Lower leg skin (tissue), 4 donors: ENCODE measurements at places on chromosomes 12 and 14. TPM values are rescaled to one million over a fixed set of nuclear protein-coding genes. Genes with fewer than 3 reads are reported as not detected.
A peak's percentile ranks its signal among the peaks of the same experiment; 100 is the strongest.

DNA sequence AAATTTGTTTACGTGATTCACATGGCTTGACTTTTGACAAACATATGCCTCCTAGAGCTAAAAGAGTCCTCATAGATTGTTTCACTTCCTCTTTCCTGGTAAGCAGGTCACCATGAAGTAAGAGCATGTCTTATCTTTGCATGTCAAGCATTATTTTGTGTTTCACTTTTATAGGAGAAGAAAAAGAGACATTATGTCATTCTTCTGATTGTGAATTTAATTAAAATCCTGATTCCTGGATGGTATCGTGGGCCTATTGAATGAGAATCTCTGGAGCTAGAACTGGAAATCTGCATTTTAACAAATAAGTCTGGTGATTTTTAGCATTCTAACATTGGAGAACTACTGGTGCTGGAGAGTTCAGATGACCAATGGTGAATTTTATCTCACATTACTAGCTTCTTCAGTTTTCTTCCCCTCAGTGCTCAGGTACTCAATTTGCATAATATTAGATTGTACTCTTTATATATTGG is 218.6 kb upstream of the ATP2B1 start:
- no peak for DNase-seq

Gene ALDH2
- total RNA-seq = 179 TPM

Gene CKAP4
- 80.3 TPM for total RNA-seq

- no peak for DNase-seq
These were observed 33.9 kb downstream of the TMEM19 start for GRCh38 chr12:71719647-71720370.

GRCh38 chr12:67624355-67624754 is 24.2 kb upstream of the DYRK2 start:
- DNase-seq = no peak

Gene KCNK10
- not detected for total RNA-seq

GRCh38 chr12:10562306-10562933 is 51.0 kb downstream of the MAGOHB start:
- DNase-seq = no peak

Gene KRT79
- 259 TPM for total RNA-seq

Gene NUP107
- 26.9 TPM for total RNA-seq

Gene CCDC175
- not detected for total RNA-seq

Gene SALL2
- 2.2 TPM for total RNA-seq

DNA sequence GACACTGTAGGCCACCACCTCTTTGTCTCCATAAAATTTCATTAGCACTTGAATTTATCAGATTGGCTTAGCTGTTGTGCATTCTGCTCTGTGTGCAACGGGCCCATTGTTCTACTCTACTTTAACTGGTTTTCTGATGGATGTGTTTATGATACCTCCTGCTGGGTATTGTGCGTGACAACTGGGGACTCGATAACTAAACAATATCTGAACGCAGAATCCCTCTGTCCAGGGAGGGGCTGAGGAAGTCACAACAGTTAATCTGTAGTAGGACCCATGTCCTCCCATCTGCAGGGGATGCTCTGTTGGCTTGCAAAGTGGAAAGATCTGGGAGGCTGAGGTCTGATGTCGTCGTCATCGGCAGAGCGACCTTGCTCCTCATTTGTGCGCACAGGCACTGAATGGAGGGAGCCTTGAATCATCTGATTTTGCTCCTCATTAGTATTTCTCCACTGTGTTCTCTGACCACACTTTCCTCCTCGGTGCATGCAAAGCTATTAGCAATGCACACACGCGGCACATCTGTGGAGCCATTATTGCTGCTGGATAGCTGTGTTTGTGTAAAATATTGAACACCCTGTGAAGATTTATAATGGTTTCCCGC is 422.5 kb downstream of the NRXN3 start:
- no peak for DNase-seq

Gene GPR65
- 0.23 TPM for total RNA-seq

DNA sequence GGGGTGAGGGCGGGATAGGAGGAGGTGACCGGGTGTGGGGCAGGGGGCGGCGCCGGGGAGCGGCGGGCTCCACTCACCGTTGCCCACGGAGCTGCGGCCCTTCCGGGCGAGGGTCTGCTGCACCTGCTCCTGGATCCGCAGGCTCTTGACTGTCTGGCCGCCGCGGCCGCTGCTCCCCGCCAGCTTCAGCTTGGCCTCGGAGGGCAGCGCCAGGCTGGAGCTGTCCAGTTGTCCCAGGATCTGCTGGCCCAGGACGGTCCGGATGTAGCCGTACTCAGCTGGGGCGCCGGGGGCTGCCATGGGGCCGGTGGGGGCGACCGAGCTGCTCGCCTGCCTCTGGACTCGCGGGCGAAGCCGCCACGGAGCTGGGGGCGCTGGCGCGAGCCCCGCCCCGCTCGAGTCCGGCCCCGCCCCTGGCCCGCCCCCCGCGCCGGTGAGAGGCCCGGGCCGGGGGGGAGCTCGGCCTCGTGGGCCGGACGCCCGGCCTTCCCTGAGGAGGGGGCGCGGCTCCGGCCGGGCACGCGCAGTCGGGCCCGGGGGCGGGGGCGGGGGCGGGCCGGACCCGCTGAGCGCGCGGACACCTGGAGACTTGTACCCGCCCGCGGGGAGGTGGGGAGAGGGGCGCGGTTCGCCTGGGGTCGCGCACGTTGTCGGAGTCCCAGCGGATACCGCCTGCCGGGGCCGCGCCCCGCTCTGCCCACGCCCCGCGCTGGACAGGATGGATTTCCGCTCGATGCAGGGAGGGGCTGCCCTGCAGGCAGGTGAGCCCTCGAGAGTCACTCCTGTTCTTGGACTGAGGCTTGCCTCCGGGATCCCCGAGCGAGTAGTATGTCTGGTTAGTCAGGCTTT is at the start of gene PKP2:
PKP2 (minus strand) TSS at position 346 of the 849 bp plus-strand sequence; CDS start at position 300, 46 bp downstream.
- DNase-seq = peak; percentile 29

GRCh38 chr12:88298014-88298682 is 156.0 kb downstream of the TMTC3 start:
- DNase-seq = no peak

DNA sequence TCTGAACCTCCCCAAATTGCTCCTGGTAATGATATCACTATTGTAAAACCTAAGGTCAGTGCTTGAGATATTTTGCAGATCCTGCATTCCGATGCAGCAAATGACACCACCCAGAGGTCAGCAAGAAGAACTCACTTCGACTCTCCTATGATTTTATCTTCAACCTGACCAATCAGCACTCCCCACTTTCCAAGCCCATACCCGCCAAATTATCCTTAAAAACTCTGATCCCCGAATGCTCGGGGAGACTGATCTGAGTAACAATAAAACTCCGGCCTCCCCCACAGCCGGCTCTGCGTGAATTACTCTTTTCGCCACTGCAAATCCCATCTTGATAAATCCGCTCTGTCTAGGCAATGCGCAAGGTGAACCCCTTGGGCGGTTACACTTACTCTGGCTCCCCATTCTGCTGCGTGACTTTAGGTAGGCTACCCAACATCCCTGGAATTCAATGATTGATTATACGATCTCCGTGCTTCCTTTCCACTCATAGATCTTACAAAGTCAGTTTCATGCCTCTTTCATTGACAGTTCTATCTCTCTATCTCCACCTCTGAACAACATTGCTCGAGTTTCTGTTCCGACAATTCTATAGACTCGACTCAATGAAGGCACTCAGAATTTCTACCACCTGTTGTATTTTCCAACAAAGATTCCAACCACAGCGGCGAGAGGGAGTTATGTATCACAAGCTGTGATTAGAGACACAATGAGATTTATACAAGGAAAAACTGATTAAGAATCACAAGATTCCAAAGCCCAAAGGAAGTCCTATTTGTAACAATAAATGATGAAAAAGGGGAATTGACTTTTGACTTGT is 939 bp downstream of the NPC2 start:
- no peak for DNase-seq

DNA sequence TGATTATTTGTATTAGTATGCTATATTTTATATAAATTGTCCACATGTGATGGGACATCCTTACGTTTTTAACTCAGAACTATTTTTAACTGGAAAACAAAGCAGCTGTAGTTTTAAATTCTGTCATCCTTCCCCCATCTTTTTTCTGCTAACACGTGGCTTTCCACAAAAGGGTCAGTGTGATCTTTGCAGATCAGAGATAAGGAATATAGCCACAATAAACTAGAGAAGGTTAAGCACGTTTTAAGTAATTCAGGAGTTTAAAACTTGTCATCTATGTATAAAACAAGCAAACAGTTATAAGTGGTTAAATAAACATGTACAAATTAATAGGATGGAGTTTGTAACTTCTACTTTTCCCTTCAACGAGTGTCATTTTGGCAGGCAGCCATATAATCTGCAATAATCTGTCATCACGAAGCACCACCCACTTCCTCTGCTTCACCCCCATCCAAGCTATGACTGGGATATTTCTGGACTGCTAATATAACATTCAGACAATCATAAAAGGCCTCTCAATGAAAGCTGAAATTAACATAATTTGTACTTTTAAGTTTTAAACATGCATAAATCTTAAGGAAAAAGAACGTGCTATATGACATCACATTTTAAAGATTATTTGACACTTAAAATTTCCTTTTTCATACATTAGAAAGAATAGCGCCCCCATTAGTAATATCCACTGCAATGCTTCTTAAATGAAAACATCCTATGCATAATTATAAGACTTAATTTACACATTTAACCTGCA is 15.3 kb downstream of the TAOK3 start:
- peak; percentile 81 for DNase-seq

Gene ADAM20
- total RNA-seq = not detected

Gene KRT4
- total RNA-seq = 1.1 TPM

DNA sequence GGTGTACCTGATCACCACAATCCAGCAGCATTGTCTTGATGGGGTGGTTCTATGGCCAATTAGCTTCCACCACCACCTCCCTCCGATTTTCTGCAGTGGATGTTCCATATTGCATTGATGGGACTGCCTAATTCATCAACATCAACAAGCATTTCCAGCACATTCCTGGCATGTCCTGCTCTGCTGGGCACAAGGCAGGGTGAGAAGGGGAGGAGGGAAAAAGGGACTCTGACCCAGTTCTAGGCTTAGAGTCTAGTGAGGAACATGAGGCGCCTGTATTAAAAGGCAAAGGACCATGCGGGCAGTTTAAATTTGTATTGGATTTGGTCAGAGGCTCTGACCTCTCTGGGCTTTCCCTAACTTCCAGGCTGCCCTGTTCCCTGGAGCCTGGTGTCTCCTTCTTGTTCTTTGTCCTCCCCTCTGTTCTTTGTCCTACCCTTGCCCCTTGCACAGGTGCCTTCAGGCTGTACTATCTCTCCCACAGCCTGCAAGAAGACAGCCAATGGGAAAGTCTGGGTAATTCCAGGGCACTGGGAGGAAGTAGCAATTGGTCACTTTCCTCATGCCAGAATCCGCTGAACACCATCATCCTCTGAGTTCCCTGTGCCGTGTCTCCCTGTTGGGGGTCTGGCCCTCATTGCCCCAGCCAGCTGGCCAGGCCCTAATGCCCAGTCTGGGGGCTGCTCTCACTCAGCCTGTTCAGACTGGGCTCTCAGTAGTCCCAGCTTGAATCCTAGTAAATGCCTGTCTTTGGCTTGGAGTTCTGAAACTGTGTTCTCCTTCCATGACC is 43.3 kb downstream of the TSPAN11 start:
- no peak for DNase-seq

- DNase-seq = no peak
These were observed 239 bp downstream of the ZFP36L1 start for GRCh38 chr14:68792678-68792978.

Gene TSPAN11
- 1.3 TPM for total RNA-seq

GRCh38 chr12:127742231-127742630 is 524.7 kb upstream of the TMEM132C start:
- DNase-seq = no peak

Gene TSHR
- total RNA-seq = 1.1 TPM

DNA sequence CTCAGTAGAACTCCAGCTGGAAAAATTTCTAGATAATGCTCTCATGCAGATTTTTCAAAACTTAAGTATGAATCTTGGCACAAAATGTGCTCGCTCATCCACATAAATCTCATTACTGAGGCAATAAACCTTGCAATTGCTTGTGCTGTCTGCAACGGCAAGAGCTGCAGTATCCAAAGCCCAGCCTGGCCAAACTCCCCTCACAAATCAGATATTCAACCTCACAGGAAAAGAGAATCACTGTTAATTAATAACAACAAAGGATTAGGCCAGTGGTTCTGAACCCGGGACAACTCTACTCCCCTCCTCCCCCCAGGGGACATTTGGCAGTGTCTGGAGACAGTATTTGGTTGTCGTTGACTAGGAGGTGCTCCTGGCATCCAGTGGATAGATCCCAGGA is 19.2 kb upstream of the CORO1C start:
- DNase-seq = no peak

- DNase-seq = no peak
These were observed 45.4 kb downstream of the VCPKMT start for GRCh38 chr14:50070840-50071548.

Gene NOPCHAP1
- total RNA-seq = 2.0 TPM

- no peak for DNase-seq
These were observed 1.0 kb downstream of the SMARCC2 start for GRCh38 chr12:56188131-56188777.
